ENCODE measurements at places on chromosomes 1 and 21.

- no peak for DNase-seq
Observed at GRCh38 chr1:247883346-247883745, 12.0 kb upstream of the OR2W3 start.

DNA sequence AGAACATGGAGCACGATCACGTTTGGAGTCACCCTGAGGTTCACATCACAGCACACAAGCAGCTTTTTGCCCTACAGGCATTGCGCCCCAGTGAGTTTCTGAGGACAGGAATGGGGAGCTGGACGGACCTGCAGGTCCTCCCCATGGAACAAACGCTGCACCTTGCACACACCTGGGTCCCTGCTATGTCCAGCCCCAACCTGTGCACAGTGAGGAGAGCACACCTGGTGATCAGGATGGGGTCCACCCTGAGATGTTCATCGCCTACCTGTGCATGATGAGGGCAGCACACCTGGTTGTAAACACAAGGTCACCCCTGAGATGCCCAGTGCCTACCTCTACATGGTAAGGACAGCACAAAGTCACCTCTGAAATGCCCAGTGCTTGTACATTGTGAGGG is 45.9 kb downstream of the TCP10L start:
- DNase-seq: no peak

- no peak for DNase-seq
Observed at GRCh38 chr1:193697115-193697762, 510.8 kb upstream of the B3GALT2 start.

- DNase-seq: no peak
Observed at GRCh38 chr1:217012659-217013058, 289.4 kb upstream of the ESRRG start.

GRCh38 chr1:237429252-237429651 is 387.3 kb downstream of the RYR2 start:
- DNase-seq: no peak

DNA sequence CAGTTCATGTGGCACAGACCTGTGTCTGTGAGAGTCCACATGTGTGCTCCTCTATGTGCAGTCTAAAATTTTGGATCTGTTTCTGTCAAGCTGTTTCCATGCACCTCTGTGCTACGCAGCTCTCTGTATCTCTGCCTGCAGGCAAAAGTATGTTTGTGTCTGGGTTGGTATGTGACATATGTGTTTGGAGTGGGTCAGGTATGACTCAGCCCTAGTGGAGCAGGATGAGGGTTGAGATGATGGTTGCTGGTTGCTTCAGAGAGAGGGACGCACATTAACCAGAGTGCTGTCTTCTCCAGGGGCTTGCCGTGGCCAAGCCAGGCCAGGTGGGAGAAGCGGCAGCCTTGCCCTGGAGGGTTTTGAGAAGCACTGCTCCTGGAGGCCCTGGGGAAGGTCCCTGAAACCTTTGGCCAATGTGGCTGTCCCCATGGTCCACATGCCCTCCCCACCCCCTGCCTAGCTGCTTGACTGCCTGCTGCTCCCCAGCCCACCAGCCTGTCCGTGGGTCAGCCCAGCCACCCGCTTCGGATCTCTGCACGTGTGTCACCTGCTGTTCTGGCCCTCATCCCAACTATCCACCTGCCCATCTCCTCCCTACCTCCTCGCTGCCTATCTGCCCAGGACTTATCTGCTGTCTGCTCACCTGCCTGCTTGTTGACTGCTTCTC is 4.1 kb upstream of the EVA1B start:
- DNase-seq: no peak

GRCh38 chr1:96979304-96980268 is 258.0 kb downstream of the PTBP2 start:
- no peak for DNase-seq

DNA sequence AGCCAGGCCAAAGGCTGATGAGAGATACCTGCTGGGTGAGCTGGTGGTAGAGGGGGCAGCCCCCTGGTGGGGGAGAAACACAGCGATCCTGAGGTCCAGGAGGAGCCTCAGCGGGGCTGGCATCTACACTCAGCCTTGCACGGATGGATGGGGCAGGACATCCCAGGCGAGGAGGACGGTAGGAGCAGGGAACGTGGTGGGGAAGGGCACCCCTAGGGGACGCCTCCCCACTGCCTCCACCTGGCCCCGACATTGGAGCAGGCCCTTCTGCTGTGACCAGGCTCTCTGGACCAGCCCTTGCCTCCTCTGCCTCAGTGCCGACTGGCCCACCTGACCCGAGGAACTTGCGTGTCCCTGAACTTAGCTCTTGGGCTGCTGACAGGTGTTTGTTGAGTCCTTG is 6.4 kb upstream of the MMEL1 start:
- DNase-seq: no peak

DNA sequence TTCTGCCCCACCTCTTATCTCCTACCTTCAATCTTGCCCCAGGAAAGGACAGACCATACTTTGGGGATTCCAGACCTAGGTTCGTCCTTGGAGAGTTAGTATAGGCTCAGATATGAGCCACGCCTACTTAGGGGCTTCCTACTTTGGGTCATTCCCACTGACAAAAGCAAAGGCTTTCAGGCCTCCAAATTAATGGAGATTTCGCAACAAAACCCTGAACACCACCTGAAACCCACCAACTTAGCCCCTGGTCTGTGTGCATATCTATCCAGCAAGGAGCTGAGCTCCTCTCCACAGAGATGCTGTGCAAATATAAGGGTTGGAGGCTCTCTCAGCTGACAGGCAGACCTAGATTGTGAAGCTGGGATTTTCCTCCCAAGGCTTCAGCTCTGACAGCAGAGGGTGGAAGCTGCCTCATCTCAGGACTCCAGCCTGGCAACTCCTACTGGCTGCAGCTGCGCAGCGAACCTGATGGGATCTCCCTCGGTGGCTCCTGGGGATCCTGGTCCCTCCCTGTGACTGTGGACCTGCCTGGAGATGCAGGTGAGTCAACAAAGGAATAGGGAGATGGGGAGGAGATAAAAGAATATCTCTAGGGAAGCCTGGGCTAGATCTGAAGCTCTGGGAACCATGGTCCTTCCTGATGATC is 2.1 kb downstream of the MPL start:
- DNase-seq: no peak

GRCh38 chr1:53376041-53376461 is 48.2 kb upstream of the LRP8 start:
- no peak for DNase-seq

DNA sequence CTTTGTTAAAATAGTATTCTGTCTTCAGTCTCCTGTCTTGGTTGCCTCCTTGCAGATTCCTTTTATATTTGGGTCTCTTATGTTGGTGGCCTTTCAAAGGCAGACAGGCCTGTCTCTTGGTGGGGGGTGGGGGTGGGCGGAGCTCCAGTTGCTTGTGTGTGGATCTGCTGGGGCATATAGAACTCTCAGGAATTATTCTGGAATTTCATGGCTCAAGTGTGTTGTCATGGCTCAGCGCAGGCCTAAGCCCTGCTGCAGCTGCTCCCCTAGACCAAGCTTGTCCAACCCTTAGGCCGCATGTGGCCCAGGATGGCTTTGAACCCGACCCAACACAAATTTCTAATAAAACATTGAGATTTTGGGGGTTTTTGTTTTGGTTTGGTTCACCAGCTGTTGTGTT is 8.0 kb downstream of the C1orf35 start:
- DNase-seq: no peak

DNA sequence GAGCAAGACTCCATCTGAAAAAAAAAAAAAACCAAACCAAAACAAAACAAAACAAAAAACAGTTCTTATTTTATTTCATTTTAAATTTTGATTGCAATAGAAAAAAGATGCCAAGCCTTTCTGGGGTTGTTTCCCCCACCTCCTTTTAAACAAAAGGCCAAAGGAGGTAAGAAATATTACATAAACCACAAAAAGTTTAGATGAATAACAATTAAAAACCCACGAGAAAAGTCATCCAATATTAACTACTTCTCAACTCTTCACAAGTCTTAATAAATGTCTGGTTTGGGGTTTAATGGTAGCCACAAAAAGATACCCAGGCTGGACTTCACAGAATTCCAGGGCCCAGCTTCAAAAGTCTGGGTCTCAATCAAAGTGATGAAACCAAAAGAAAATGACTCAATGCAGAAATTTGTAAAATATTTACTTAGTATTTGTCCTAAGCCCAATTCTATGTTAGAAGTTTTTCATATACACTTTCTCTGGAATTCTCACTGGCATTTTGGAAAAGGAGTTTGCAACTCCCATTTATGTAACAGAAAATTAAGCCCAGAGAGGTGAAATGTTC is 47.0 kb upstream of the SDC3 start:
- no peak for DNase-seq

DNA sequence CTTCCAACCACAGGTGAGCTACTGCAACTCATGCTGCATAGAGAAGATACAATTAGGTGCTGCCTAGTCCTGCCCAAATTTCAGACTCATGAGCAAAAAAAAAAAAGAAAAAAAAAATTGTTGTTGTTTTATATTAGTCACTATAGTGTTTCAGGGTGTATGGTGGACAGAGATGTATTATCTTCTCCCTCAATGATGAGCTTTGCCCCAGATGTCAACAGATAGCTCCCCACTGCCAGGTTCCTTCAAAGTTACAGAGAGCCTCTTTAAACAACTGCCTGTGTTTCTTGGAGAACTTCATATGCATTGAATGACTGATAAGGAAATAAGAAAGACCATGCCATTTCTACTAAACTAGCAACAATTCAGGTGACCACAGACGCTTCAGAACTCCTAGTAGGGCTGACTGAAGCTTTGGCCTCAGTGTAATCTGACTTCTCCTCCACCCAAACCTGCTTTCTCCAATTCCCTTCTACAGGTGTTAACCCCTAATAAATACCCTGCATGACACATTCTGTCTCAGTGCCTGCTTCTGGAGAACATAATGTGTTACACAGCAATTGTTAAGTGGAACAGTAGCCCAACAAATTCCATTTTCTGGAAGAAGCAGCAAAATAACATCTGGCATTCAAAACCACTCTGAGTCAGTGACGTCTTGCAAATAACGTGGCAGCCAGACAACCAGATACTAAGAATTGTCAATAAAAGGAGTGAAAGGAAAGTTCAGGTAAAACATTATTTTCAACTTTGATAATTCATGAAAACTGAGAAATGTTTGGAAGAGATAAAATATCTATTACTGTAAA is 147.7 kb downstream of the CDC42BPA start:
- DNase-seq: no peak

DNA sequence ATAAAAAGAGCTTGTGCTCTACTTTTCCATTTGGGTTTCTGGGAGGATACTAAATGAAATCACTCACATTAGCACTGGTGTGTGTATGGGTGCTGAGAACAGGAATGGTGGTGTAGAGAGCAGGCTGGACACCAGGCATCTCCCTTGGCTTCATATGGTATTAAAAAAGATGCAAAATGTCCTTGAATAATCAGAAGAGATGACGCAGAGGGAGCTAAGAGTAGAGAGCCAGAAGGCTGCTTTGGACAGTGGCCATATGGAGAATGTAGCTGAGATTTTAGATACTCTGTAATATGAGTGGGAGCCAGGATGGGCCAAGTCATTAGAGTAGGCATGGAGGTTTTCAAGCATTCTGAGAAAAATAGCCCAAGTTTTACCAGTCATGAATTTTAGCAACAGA is 112.3 kb upstream of the ZRANB2 start:
- no peak for DNase-seq

- no peak for DNase-seq
Observed at GRCh38 chr1:95583661-95584210, 349.7 kb downstream of the RWDD3 start.

DNA sequence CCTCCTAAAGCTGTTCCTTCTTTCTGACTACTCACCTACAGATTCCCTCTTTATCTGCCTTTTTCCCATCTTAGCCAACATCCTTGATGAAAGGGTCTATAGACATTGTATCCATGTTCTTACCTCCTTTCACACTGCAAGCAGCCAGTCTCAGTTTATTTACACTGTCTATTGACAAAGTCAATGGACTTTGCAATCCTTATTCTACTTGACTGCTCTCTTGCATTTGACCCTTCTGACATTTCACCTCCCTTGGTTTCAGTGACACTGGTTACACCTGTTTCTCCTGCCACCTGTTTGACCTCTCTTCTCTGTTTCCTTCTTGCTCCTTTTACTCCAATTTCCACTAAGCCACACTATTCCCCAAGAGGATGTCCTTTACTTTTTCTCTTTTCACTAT is 224.0 kb upstream of the SNX7 start:
- no peak for DNase-seq

- no peak for DNase-seq
Observed at GRCh38 chr1:22789356-22789994, 78.8 kb downstream of the EPHB2 start.

DNA sequence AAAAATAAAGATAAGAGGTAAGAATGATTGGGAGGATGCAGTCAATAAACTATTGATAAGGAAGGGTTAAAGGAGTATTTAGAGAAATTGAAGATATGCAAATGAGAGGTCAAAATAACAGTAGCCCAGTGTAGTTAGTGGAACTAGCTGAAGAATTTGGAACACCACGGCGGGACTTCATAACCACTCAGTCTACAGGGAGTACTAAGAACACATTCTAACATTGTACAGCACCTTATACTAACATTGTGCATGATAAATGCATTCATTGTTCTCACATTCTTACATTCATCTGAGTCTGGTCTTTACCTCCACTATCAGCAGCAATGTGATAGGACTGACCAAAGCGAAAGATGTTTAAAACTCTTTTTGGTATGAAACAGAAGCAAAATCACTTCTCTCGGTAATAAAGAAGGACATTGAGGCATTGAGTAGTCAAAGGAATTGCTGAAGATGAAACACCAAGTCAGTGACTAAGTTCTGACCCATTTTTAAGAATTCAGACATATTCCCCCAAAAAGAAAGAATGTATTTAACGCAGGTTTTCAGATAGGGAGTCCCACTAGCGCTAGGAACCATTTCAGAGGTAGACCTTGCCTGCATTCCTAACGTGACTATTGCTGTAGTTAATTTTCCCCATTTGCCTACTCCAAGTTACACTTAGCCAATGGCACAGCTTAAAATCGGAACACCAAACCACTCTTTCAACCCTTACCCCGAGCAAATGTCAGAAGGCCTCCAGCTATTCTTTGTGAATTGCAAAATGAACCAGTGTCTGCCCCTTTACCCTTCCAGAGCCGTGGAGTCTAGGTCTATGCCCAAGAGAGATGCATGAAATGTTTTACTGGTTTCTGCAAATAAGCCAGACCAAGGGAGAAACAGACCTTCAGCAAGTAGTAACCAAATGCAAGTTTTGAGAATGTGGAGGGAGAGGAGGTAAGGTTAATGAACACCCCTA is 108.8 kb upstream of the IRF2BP2 start:
- DNase-seq: no peak

GRCh38 chr1:80533775-80534334 is 1266.9 kb upstream of the ADGRL2 start:
- no peak for DNase-seq

DNA sequence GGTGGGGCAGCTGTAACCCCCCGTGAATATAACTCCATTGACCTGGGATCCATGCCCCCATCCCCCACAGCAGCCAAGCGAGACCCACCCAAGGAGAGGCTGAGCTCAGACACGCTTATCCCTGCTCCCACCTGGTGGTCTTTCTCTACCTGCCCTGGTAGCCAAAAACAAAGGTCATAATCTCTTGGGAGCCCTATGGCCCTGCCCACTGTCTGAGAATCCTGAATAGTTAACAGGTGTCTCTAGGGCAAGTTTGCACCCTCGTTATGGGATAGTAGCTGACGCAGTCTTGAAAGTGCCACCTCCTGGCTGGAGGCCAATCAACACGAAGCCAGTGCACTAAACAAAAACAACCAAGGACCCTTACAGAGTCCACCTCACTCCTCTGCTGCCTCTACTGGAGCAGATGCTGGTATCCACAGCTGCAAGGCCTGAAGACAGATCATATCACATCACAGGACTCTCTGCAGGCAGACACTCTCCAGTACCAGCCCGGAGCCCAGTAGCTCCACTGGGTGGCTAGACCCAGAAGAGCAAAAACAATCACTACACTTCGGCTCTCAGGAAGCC is 134.3 kb upstream of the C1orf174 start:
- no peak for DNase-seq
